ENCODE measurements at places on chromosomes 12 and 14. TPM values are rescaled to one million over a fixed set of nuclear protein-coding genes. Genes with fewer than 3 reads are reported as not detected.

The PWP1 gene
- 10.4 TPM for total RNA-seq

The EML5 gene
- 1.3 TPM for total RNA-seq

The PRR4 gene
- not detected for total RNA-seq

The TMEM63C gene
- 0.57 TPM for total RNA-seq

The SCNN1A gene
- 5.7 TPM for total RNA-seq

The TSPAN9 gene
- total RNA-seq = 11.0 TPM

The KRT80 gene
- 33.0 TPM for total RNA-seq

The EPYC gene
- total RNA-seq = not detected

The TOMM20L gene
- not detected for total RNA-seq

The TSHR gene
- not detected for total RNA-seq

DNA sequence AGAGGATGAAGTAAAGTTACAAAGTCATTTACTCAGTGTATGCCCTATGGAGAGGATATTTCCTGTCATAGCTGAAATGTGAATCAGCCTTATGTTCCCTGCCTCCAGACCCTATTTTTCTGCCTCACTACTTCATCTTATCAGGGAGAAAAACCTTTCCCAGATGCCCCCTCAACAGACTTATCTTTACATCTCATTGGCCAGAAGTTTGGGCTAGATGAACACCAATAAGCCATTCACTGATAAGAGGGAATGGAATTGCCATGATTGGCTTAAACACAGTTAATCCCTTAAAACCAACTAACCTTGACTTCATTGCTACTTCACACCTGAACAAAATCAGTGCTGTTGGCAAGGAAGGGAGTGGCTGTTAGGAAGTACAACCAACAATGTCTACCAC lies 40.1 kb downstream of the CREBL2 start:
- no peak for DNase-seq

DNA sequence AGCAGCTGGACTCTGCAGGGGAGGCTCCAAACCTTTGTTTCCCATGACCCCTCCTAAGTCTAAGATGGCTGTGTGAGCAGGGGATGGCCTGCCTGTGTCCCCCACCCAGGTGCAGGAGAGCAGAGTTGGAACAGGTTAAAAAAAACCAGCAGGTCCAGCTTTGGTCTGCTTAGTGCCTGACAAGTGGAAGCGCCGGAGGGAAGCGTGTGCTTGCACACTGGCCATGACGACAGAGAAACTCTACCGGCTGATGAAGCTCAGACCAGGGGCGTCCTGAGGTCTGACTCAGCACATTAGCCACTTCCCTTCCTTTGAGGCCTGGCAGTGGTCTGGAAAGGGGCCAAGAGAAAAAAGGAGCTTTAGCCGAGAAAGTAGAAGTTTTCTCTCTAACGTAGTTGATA lies 280.1 kb downstream of the VRK1 start:
- peak; percentile 14 for DNase-seq

DNA sequence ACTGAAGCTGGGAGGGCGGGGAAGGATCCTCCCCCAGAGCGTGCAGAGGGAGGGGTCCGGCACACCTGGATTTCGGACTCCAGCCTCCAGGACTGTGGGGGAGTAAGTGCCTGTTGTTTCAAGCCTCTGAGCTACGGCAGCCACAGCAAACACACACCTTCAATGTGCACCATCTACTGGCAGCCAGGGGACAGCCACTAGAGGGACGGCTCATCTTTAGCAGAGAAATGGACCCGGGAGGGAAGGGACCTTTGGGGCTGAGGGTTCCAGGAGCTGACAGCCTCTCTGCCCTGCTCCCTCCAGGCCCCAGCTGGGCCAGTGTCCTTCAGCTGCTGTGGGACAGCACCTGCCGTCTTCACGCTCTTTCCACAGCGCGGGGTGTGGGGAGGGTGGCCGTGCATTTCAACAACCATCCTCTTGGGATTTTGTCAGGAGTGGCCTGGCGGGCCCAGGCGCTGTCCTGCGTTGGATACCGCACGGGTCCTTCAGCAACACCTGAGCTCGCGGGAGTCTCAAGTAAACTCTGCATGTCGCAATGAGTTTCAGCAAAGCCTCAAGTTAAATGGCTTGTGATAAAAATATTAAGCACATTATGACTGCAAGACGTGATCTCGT lies 209.2 kb upstream of the C14orf180 start:
- no peak for DNase-seq

DNA sequence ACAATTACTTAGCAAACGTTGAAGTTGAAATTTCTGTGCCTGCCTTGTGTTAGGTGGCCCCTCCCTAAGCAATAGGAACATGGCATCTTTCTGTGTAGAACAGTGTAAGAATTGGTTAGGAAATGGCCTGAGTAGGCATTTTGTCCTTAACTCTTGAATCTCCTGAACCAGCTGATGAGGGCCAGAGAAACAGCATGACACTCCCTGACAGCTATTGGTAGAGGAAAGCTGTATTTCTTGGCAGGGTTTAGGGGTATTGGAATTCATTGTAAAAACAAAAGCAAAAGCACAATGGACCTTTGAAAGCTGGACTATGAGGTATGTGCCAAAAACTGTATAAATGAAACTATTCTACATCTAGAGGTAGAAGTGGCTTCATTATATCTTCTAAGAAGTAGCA lies 40.6 kb upstream of the LRTM2 start:
- DNase-seq = no peak

DNA sequence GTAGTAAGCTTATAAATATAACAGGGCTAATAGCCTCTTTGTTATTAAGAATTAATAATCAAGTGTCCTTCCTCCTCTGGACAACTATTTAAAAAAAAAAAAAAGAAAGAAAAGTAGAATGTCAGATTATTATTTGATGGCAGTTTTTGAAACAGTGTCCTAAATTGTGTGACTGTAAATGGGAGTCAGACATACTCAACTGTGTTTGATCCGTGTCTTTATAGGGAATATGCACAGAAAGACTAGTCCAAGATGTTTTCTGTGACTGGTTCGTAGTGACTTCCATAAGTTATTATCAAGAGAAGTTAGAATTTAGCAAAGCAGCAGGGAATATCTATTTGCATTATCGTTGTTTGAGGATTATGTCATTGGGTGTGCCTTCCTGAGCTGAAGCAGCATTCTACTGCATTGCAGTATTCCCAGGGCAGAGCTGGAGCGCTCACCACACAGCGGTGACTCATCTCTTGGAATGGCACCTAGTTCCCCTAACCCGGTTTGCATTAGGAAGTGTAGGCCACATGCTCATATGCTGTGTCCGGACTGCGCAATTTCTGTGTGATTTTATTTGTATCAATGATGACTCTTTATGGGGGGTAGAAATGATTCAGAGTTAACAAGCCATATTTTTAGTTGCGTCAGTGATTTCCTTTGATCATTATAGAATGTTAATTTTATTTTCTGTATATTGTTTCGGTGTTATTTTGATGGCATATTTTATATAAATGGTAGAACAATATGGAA lies 7.9 kb downstream of the DYNC1H1 start:
- DNase-seq = peak; percentile 80

DNA sequence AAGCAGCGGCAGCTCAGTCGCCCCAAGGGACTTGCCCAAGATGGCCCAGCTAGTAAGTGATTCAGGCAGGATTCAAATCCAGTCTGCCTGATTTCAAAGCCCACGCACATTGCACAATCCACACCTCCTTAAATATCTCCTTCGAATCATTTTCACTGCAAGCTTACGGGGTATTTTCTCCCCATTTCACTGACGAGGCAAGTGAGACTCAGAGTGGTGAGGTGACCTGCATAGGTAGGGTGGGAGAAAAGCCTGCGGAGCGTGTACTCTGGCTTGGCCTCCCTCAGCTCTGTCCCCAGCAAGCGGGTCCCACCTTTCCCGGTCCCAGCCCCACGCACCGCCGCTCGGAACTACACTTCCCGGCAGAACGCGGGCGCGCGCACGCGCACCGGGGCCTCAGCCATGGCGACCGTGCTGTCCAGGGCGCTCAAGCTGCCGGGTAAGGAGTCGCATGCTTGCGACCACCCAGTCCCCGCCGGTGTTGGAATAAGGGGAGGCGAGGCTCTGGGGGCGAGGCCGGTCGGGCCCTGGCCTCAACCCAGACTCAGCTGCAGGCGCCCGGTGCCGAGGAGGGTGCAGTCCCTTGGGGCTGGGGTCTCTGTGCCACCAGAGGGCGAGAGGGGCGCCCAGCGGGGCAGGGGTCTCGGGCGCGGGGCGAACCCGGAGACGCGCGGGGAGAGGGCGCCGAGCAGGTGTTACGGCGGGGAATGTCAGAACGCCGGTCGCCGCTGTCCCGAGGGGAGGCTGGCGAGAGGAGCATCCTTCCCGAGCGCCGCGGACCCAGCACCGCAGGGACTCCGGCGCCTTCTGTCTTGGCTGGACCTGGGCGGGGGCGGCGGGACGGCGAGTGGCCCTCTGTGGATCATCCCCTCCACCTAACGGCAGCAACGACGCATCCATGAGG lies at the start of gene FAM234B:
FAM234B (plus strand) TSS at position 380 of the 904 bp plus-strand sequence; CDS start at position 403, 23 bp downstream.
- DNase-seq = peak; percentile 53

- DNase-seq = no peak
These were observed 70.0 kb downstream of the KIF21A start for GRCh38 chr12:39372929-39373328.

GRCh38 chr14:69423279-69423678 lies 24.8 kb downstream of the SLC39A9 start:
- no peak for DNase-seq

- no peak for DNase-seq
These were observed 184.8 kb upstream of the NUDT4 start for GRCh38 chr12:93192878-93193277.

GRCh38 chr12:119014368-119014767 lies 33.0 kb downstream of the SRRM4 start:
- DNase-seq = no peak

DNA sequence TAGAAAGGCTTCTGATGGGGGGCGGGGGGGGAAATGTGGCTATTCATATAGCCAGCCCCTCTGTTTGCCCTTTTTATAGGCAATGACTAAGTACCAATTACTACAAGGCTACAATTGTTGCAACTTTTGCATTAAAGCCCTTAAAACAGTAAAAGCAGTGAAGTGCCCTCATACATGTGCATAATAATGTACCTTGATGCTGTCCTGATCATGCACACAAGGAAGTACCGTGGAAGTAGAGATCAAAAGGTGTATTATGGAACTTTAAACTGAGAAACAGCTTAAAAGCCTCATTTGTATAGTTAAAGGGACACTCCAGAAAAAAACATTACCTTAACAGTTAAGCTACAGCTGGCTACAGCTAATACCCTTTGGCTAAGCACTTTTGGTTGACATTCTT lies 111.8 kb downstream of the PLEKHG7 start:
- no peak for DNase-seq

DNA sequence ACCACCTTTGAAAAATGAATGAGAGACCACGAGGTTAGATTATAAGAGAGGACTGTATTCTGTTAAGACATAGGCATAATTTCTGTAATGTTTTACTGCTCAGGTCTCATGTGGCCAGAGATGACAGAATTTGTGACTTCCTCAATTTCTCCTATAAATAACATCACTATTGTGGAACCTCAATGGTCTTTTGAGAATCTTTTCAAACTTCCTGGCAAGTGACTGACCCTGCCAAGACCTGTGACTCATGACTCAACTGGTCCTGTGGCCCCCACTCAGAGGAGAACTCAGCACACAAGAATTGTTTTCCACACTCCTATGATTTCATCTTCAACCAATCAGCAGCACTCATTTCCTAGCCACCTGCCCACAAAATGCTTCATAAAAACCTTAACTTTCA lies 508.2 kb upstream of the ATP2B1 start:
- DNase-seq = peak; percentile 3

DNA sequence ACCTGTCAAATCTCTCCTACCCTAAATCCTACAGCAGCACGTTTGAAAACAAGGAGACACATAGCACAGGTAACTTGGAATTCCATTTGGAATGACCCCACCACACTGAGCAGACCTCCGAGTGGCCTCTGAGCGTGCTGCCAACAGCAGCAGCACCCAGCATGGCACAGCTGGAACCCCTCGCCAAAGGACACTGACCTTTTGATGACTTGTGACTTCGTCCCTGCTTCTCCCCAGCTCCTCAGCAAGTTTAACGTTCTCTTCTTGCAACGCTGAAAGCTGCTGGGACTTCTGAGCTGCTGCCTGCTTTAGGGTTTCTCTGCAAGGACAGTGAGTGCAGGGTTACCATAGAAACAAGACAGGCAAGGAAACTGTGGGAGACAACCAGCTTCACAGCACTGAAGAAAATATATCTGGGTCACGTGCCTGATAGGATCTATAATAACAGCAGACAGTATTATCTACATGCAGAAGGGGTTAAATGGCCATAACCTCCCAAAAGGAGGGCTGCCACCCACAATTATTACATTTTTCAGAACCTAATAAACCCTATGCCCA lies 43.3 kb upstream of the VPS33A start:
- DNase-seq = no peak

DNA sequence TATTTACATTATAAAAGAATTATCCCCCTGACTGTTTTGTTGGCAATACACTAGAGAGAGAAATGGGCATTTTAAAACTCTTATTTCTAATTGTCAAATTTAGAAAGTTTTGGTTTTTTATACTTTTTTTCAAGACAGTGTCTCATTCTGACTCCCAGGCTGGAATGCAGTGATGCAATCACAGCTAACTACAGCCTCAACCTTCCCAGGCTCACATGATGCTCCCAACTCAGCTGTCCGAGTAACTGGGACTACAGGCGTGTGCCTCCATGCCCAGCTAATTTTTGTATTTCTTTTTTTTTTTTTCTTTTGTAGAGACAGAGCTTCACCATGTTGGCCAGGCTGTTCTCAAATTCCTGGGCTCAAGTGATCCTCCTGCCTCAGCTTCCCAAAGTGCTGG lies 8.3 kb upstream of the OR11H6 start:
- no peak for DNase-seq

DNA sequence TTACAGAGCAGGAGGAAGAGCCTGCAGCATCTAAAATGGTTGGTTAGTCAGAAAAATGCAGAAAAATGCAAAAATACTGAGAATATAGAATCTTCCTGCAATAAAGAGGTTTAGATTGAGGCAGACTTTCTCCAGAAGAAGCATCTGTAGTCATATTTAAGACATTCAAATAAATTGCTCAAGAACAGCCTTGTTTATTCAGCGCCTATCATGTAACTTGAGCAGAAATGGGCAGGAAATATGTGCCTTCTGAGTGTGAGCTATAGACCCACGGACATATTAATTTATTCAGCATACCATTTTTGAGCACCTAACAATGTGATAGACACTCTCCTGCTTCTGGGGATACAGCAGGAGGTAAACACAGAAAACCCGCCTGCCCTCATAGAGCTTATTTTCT lies 102.0 kb upstream of the HIF1A start:
- DNase-seq = no peak

DNA sequence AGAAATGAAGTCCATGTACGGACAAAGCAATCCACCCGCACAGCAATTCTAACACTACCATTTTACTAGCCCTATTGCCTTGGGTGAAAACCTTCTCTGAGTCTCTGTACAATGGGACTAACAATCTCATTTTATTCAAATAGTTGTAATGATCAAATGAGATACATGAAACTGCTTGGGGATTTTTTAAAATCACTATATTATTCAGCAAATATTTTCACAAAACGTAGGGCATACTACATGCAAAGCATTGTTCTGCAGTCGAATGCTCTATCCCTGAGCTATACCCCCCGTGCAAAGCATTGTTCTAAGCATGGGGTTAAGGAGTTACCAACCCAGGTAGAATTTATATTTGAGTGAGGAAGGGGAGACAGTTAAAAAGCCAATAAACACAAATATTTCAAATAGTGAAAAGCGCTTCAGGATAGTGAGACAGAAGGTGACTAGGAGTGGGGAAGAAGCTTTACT lies 554 bp upstream of the ATF7 start:
- DNase-seq = no peak

- DNase-seq = peak; percentile 3
These were observed 304.8 kb upstream of the OR4E1 start for GRCh38 chr14:21978184-21978998.
